ENCODE measurements at places on chromosomes 11 and 22.

DNA sequence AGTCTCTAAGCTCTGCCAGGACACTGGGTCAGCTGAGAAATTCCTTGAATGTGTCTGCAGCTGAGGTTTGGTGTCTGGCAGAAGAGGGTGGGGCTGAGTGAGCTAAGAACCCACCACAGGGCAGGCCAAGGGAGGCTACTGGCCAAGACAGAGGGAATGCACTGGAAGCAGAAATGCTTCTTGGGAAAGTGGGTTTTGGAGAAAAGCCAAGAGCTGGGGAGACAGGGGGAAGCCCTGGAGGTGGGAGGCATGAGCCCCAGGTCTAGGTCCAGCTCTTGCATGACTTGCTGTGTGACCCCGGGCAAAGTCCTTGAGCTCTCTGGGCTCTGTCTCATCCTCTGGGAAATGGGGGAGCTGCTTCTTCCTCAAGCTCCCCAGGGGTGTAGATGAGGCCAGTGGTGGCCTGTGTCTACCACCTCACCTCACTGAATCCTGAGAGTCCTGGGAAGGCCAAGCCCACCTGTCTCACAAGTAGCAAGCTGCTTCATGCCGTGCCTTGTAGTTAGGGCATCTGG, 2.3 kb downstream of the MMP11 start:
- no peak for DNase-seq

DNA sequence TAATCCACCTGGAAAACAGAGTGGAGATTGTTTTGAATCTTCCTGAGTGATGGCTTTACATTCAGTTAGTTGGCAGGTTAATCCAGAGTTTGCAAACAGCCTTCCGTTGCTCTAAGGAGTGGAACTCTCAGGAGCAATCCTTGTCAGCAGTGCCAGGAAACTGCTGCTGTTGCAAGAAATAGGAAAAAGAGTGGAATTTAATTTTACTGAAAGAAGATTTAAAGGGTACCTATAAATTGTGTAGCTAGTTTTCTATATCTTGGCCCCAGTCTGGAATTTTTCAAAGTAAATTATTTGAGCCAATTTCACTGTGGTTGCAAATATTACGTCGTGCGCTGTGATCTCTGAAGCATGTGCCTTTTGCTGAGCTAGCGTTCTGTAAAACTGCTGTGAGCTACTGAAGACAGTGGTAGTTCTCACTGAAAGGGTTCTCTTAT, 55.5 kb upstream of the SLC5A12 start:
- no peak for DNase-seq

- DNase-seq = no peak
These were observed 16.8 kb upstream of the ACCSL start for GRCh38 chr11:44030996-44031395.

DNA sequence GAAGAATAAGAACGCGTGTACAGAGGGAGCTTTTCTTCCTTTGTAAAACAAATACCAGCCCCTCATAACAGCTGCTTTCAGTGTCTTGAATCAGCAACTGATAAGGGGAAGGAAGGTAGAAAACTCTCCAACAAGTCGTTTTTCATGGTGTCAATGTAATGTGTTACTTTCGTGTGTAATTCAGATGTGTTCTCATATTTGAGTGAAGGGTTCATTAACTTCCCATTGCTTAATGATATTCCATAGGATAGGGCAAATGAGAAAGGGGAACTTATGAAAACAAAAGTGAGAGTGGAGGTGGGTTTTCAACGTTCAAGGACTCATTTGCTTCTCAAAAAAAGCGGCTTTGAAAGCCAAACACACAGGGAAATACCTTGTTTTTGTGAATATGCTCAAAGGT, 452.1 kb downstream of the NTM start:
- no peak for DNase-seq

GRCh38 chr11:118198370-118198769, 21.9 kb upstream of the SCN2B start:
- DNase-seq = peak; percentile 94

- DNase-seq = no peak
These were observed 8.0 kb downstream of the TTC17 start for GRCh38 chr11:43366677-43367076.

DNA sequence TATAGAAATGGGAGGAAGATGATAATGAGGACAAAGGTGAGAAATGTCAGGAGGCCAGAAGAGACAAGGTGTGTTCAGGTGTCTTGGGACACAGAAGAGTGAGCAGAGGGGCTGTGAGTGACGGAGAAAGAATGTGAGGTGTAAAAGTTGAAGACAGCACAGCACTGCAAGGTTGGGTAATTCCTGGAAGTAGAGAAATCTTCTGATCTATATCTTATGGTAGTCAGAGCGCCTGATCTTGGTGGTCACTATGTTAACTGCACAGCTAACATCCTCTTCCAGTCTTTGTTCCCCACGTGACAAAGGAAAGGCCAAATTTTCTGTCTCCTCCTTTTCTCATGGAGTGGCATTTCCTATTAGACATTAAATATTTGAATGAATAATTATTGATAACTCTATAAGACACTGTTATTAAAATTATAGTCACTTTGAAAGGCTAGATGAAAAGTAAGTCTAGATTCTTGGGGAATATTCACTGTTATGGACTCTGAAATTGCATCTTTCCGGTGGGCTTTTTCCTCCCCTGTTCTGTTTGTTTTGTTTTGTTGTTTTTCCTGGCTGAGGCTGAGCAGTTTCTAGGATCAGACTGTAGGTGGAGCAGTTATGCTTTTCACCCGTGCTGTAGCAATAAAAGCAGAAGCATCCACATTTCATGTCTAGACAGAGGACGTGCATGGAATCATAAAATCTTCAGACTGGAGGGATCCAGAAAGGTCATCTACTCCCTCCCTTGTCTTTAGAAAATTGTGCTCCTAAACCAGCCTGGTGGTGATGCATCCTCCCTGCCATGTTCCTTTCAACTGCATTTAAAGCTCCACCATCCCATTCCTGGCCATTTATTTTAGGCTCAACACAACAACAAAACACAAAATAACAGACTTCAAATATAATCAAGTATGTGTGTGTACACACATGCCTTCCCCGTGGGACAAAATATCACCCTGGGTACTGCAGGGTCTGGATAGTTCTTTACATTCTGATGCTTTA, 26.6 kb downstream of the SC5D start:
- DNase-seq = no peak

DNA sequence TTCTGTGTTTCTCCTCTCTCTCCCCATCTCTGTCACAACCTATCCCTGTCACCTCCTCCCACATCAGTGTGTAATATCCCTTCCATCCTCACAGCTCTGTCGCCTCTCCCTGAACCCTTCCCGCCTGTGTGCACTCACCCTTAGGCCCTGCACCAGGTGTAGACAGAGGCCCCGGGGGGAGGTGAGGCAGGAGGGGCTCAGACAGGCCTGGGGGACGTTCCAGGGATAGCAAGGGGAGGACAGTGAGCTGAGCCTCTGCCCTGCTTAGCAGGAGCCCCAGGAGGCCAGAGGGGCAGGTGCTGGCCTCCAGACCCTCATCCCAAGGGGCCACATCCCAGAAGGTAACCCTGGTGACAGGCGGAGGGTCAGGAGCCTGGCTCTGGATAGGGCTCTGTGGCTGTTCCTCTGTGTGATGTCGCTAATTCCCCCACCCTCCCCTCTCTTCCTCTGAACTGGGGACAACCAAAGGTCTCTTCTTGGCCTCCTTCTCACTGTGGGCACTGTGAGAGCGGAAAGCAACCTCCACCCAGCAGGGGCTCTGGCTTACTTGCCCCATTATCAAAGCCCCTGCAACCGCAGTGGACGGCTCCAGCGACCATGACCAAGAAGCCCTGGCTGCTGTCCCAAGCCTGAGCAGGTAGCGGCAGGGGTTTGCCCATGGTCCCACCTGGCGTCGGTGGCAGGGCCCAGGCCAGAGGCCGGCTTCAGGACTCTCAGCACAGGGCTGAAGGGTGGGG, 35.7 kb downstream of the KCNJ4 start:
- no peak for DNase-seq

DNA sequence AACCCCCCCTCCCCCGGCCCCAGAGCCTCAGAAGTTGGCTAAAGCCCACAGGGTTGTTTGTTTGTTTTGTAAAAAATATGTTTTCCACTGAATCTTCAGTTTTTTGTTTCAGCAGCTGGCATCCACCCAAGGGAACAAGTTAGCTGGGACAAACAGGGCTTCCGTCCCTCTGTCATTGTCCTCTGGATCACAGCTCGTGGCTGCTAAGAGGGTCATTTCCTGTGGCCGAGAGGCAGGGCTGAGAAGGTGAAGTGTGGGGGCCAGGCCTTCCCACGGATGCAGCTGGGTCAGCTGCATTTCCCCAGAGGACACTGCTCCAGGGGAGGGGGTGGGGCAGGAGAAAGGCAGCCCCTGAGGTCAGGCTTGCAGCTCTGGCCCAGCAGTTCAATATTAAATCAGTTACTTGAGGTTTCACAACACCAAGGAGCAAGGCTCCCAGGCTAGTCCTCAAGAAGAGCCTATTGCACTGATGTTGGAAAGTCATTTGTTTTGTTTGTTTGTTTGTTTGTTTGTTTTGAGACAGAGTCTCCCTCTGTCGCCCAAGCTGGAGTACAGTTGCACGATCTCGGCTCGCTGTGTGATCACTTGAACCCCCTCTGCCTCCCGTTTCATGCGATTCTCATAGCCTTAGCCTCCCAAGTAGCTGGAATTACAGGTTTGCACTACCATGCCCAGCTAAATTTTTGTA, 34.4 kb upstream of the SMTN start:
- DNase-seq = no peak

DNA sequence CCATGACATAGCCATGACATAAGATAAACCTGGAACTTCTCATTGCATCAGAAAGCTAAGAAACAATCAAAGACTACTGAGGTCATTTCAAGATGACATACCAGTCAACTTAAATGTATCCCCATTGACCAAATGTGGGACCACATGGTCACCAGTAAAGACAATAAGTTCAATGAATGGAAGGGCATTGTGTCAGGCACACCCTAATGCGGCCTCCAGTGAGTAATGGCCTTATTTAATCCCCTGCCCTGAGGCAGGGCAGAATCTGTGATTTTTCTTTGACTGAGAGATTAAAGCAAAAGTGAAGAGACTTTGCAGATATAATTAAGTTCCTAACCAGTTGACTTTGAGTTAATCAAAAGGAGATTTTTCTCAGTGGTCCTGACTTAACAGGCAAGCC, 17.3 kb upstream of the SYT8 start:
- DNase-seq = no peak

DNA sequence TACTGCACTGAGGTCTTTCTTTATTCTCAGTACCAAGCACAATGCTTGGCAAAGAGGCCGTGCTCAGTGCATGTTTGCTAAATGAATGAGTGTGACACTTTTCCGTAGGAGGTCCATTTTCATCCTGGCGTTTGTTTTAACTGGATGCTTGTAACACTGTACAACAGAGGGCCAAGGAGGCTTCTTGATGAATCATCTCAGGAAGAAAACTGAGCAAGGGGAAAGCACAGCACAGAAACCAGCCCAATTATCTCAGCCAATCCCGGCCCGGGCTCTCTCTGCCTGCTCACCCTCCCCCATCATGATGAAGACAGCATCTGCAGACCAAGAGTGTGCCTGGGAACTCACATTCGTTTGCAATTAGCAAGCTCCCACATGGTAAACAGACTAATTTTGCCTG, 570.3 kb downstream of the OPCML start:
- no peak for DNase-seq

- DNase-seq = no peak
These were observed 30.3 kb downstream of the DKK3 start for GRCh38 chr11:11978098-11978637.

DNA sequence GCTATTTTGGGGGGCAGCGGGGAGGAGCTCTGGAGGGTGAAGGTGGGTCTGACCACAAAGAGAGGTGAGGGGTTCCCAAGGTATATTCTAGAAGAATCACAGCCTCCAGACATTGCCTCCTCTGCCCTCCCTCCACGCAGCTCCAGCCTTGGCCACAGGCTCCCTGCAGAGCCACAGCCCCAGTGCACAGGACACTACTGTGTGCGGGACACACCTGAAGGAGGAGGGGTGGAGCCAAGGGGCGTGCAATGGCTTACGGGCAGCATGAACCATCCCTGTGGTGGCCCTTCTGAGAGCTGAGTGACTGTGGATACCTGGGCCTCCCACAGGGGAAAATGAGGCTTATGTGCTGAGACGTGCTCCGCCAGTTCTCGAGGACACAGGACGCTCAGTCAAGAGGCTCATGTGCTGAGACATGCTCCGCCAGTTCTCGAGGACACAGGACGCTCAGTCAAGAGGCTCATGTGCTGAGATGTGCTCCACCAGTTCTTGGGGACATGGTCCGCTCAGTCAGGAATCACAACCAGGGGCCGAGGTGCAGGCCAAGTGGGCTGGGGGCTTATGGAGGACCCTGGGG, 417.3 kb downstream of the SHANK2 start:
- DNase-seq = no peak

- no peak for DNase-seq
These were observed 3.4 kb downstream of the CLPB start for GRCh38 chr11:72430741-72431570.

DNA sequence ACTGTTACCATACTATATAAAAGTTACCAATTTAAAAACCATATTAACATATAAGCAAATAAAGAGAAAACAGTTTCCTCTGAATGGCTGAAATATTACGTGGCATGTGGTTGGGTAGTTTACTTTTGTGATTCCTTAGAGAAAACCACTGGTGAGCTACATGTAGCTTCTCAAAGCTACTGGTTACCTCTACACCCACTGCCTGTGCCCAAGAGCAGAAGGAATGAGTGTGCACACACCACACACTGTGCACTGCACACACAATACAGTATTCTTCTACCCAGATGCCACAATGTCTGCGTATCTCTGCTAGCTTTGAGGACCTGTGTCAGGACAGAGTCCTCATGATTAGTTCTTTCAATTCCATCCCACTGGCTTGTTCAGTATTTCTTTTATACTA, 25.5 kb upstream of the YPEL1 start:
- no peak for DNase-seq

- no peak for DNase-seq
These were observed 20.2 kb downstream of the PPP6R2 start for GRCh38 chr22:50363166-50363802.

Measured in activated naive CD8-positive, alpha-beta T cell treated with anti-CD3 and anti-CD28 coated beads, Interleukin-2, amount 50 U/mL, for 24 hours (primary cell).